HuH-7.5 (cell line): ENCODE measurements at places on chromosomes 12 and 14.

GRCh38 chr14:71194251-71194650, 287.0 kb downstream of the PCNX1 start:
- no peak for DNase-seq

DNA sequence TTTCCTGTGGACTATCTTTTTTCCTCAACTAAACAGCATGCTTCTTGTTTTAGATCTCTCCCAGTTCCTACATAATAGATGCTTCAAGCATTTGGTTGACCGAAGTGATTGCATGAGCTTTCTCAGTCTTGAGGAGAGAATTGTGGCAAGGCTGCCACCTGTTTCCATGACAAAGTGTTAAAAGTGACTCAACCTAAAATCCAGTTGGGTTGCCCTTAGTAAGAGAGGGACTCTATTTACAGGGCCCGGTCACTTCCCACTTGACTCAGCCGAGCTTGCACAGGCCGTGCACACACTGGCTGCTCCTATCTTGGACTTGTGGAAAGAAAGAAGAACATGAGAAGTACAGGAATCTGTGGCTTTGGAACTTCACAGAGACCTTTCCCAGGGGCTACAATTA, 2.1 kb upstream of the B4GALNT3 start:
- no peak for DNase-seq

GRCh38 chr14:23357261-23357660, 4.6 kb upstream of the SLC22A17 start:
- DNase-seq = no peak

- DNase-seq = no peak
These were observed 45.6 kb downstream of the ABCC9 start for GRCh38 chr12:21895651-21896050.

- DNase-seq = no peak
These were observed 123.5 kb downstream of the NAV3 start for GRCh38 chr12:77954206-77954555.

GRCh38 chr12:59055204-59055860, 135.0 kb upstream of the LRIG3 start:
- no peak for DNase-seq

DNA sequence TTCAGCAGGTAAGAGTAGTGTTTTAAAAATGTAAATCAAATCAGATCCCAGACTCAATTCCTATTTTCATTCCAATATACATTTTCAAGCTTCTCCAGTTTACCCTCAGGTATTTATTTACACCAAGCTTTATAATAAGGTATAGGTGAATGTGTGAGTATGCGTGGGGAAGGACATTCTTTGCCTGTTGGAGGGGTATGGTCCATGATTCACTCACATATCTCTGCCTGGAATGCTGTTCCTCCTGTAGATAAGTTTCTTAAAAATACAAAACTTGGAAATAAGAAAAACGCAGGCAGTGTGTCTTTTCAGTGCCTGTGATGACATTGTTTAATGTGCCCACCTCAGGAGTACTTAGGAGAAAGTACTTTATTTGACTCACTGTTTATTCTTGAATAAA, 118.6 kb downstream of the CCDC91 start:
- no peak for DNase-seq

GRCh38 chr14:32073537-32074189, 3.4 kb upstream of the ARHGAP5 start:
- DNase-seq = peak; percentile 99

GRCh38 chr12:43094886-43095575, 457.0 kb downstream of the ADAMTS20 start:
- DNase-seq = no peak

GRCh38 chr14:35911097-35911496, 85.0 kb downstream of the BRMS1L start:
- no peak for DNase-seq

- no peak for DNase-seq
These were observed 79.1 kb upstream of the EEA1 start for GRCh38 chr12:93008044-93008778.

DNA sequence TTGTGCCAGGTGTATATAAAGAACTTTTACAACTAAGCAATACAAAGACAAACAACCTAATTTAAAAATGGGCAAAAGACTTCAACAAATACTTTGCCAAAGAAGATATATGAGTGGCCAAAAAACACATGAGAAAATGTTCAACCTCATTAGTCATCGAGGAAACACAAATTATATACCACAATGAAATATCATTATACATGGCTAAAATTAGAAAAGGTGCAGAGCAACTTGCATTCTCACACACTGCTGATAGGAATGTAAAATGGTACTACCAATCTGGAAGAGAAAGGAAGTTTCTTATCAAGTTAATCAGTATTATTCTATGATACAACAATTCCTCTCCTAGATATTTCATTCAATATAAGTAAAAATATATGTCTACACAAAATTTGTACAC, 131.6 kb upstream of the FRMD6 start:
- DNase-seq = no peak
